ENCODE measurements at places on chromosomes 2 and 18. TPM values are rescaled to one million over a fixed set of nuclear protein-coding genes. Genes with fewer than 3 reads are reported as not detected.

The AQP12A gene
- total RNA-seq, result not detected

- no peak for DNase-seq
Measured at GRCh38 chr2:16680304-16680703, 14.7 kb upstream of the CYRIA start.

DNA sequence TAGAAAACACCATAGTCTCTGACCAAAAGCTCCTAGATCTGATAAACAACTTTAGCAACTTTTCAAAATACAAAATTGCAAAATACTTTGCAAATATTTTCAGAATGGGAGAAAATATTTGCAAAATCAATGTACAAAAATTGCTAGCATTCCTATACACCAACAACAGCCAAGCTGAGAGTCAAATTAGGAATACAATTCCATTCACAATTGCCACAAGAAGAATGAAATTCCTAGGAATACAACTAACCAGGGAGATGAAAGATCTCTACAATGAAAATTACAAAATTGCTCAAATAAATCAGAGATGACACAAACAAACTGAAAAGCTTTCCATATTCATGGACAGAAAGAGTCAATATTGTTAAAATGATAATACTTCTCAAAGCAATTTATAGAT, 327.0 kb upstream of the ZC3H15 start:
- no peak for DNase-seq

GRCh38 chr2:33681364-33681757, 82.3 kb upstream of the FAM98A start:
- no peak for DNase-seq

- no peak for DNase-seq
Measured at GRCh38 chr18:31610286-31611205, 18.9 kb downstream of the TTR start.

The CMPK2 gene
- total RNA-seq, result 3.9 TPM

The TMEM163 gene
- total RNA-seq, result not detected

DNA sequence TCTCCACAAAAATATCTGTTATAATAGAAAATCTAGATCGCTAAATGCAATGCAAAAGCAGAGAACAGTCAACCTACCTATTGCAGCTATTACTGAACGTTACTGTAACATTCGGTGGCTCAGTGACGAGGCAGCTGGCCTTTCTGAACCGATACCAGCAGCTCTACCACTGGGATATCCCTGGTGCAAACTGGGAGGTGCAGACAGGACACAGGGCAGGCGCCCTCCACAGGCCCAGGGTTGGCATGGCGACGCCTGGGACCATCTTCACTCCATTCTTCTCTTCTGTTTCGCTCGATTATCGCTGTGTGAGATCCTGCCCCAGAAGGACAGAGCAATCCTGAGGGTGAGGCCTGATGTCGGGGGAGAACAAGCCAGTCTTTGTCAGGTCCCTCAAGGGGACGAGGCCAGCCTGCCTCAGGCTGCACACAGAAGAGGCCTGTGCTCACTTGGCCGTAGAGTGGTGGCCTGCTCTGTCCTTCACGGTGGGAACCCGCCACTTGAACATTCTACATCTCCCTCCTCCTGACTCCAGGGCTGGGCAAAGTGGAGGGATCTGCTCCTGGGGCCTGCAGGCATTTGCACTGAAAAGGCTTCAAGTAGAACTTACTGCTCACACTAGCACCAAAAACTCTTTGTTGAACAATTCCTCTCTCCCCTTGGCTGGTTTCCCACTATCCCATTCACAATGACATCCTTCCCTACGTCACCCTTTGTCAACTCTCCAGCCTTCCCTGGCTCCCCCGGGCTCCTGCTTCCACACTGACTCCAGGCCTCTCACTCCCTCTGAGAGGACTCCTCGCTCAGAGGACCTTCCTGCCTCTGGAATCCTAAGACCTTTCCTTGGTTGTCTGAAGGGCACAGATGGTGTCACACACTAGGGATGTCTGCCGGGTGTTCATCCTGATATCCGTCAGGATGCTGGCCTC, 49.7 kb downstream of the CYRIA start:
- DNase-seq, result no peak

The DCC gene
- total RNA-seq, result not detected

The ITGA4 gene
- total RNA-seq, result 87.9 TPM

GRCh38 chr2:216903470-216903869, 43.6 kb upstream of the TNP1 start:
- DNase-seq, result no peak

Data from GM12878 (cell line).